Karpas-422 (cell line): ENCODE measurements at places on chromosomes 7 and 10. TPM values are rescaled to one million over a fixed set of nuclear protein-coding genes. Genes with fewer than 3 reads are reported as not detected.

- peak; percentile 45 for DNase-seq
These were observed 275.6 kb upstream of the FOXK1 start for GRCh38 chr7:4406288-4407058.

- DNase-seq, result no peak
These were observed 31.8 kb downstream of the CHST3 start for GRCh38 chr10:71995887-71996575.

DNA sequence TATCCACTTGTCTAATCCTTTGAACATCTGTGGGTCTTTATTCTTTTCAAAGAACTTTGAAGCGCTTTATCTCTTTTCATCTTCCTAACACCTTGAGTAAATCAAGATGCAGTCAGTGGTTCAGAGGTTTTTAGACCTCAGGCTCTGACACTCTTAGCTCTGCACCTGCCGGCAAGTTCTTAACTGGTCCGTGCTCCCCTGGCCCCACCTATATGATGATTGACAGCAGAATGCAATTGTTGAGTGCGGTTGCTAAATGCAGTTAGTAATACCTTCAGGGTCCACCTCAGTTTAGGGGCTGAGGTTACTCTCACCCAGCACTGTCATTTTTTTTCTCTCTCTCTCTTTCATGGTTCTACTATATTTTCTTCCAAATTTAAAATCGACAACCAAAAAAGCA, 854.2 kb upstream of the AUTS2 start:
- no peak for DNase-seq

DNA sequence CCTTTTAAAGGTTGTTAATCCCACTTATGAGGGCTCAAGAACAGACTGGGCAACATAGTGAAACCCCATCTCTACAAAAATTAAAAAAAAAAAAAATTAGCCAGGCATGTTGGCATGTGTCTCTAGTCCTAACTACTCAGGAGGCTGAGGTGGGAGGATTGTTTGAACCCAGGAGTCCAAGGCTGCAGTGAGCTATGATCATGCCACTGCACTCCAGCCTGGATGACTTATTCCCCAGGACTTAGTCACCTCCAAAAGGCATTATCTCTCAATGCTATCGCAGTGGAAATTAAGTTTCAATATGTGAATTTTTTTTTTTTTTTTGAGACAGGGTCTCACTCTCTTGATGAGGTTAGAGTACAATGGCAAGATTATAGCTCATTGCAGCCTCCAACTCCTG, 61.2 kb upstream of the TRIM24 start:
- no peak for DNase-seq

DNA sequence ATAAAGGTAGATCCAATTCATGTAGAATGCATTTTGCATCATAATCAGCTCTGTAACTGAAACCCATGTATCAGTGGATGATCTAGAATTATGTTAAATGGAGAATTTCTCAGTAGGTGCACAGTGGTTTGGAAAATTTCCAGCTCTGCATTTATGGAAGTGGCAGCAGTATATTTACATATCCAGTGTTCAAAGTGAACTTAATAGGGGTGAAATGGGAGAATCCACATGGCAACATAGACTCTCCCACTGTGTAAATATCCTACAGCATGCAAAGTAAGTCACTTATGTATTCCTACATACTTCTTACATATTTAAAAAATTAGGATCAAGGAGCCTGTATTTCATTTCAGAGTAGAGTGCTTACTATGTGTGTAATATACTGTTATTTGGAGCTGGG, 35.3 kb downstream of the CDC14C start:
- no peak for DNase-seq

Gene CPVL
- total RNA-seq, result not detected in 2 replicates
